ENCODE measurements at places on chromosomes 13 and 19.

GRCh38 chr13:75702476-75702875, 66.3 kb downstream of the LMO7 start:
- no peak for DNase-seq

DNA sequence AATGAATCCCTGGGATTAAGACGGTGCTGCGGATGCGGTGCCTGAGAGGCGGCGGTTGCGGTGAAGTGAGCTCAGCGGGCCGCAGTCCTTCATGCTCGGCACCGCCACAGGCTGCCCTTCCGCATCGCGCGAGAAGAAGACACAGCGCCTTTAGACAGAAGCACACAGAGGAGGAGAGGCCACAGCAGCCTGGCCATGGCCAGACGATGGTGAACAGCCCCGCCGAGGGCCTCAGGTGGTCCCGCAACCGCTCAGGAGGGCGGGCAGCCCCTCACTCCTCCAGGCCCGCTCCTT, 459.2 kb downstream of the MYO16 start:
- no peak for DNase-seq

- DNase-seq, result no peak
These were observed 45.8 kb downstream of the TNFSF13B start for GRCh38 chr13:108315273-108315672.

- DNase-seq, result no peak
These were observed 531.4 kb upstream of the NBEA start for GRCh38 chr13:34410678-34411077.

- DNase-seq, result no peak
These were observed 93.8 kb upstream of the RAP2A start for GRCh38 chr13:97339988-97340749.

Measured in bronchial epithelial cell (primary cell).